Motor neuron (in vitro differentiated cells): ENCODE measurements at places on chromosomes 1 and 21.
A peak's percentile ranks its signal among the peaks of the same experiment; 100 is the strongest.

DNA sequence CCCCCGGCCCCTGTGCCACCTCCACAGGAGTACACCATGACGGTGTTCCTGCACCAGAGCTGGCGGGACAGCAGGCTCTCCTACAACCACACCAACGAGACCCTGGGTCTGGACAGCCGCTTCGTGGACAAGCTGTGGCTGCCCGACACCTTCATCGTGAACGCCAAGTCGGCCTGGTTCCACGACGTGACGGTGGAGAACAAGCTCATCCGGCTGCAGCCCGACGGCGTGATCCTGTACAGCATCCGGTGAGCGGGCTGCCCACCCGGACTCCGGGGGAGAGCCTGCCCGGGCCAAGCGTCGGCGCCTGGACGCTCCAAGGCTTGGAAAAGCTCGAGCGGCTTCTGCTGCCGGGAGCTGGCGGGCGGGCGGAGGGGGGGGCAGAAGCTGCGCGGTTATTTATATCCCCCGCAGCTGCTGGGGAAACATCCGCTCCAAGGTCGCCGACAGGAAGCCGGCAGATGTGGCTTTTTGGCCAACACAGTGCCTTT is 6.4 kb downstream of the GABRD start:
- ATAC-seq, result no peak

DNA sequence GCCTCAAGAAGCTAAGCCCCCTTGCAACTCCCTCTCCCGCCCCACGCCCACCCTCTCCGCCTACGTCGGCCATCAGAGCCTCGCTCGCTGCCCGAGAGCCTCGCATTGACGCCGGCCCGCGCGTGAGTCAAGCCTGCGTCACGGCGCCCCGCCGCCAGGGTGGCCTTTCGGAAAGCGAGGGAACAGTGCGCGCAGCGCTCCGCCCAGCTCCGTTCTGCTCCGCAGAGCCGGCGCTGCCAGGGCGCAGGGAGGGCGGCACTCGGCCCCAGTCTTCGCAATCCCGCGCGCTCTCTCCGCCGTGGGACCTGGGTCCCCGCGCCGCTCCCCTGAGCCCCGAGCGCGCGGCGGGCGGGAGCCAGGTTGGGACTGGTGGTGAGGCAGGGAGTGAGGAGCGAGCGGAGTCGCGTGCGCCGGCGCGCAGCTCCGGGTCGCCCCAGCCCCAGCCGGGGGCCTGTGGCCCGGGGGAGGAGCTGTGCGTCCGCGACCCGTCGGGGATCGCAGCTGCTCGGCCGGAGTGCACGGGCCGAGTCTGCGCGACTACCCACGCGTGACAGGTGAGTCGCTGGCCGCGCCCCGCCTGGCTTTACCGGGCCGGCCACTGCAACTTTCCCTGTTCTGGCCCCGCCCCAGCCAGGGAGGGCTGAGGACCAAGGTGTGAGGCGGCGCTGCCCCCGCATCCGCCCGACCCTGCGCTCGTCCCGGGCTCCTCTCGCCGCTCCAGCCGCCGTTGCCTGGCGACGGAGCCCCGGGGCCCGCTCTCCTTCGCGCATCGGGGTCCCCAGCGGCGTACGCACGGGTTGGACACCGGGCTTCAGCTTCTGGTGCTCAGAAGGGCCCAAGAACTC is at the start of gene SLC6A17:
SLC6A17 (plus strand) TSS at position 165 of the 845 bp plus-strand sequence. CDS start 16,436 bp downstream, outside the sequence.
- peak; percentile 93 for ATAC-seq

DNA sequence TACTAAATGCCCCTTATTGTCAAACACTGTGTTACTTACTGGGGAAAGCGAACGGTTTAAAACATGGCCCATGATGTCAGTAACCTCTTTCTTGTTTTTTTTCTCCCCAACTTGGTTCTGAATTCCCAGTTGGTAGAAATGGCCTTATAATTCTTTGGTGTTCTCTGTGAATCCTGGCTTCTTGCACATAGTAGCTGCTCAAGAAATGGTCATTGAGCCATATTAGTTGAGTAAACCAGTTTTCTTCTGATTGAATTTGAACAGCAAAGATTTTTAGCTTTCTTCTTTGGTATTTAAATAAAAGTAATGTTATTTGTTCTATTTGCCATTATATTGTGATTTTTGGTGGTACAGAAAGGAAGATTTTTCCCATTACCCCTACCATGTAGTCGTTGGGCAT is 87.3 kb downstream of the NFIA start:
- no peak for ATAC-seq

GRCh38 chr1:206075786-206076755 is 23.1 kb downstream of the RHEX start:
- ATAC-seq, result no peak

DNA sequence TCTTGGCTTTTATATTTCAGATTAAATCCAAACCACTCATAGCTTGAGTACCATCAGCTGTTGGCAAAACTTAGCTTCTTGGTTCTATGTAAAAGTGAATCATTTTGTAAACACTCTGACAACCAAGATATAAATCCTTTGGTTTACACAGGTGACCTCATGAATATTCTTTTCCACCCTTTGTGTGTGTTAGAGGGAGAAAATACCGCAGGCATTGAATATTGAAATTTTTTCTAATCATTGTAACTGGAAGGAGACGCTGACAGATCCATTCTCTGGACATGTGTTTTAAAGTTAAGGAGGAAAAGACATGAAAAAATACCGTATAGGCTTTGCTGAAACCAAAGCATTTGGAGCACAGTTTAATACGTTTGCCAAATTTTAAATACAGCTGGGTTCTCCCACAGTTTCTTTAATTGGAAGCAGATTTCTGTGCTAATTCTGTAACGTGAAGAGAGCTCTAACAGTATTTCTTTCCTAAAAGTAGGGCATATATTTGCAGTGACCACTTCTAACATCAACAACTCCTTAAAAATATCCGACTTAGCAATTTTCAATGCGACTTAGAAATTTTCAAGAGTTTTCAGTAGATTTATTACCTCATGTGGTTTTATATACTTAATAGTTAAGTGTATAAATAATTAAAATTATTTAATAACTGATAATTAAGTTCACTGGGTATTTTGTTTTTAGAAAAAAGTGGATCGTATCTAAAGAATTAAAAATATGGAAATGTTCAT is 388.2 kb downstream of the USP25 start:
- ATAC-seq, result peak; percentile 63

- no peak for ATAC-seq
Measured at GRCh38 chr1:114289306-114289705, 135.6 kb upstream of the SYT6 start.

- no peak for ATAC-seq
Measured at GRCh38 chr1:235105051-235106043, 23.3 kb downstream of the TOMM20 start.

- ATAC-seq, result no peak
Measured at GRCh38 chr1:38151399-38151798, 104.8 kb upstream of the POU3F1 start.

DNA sequence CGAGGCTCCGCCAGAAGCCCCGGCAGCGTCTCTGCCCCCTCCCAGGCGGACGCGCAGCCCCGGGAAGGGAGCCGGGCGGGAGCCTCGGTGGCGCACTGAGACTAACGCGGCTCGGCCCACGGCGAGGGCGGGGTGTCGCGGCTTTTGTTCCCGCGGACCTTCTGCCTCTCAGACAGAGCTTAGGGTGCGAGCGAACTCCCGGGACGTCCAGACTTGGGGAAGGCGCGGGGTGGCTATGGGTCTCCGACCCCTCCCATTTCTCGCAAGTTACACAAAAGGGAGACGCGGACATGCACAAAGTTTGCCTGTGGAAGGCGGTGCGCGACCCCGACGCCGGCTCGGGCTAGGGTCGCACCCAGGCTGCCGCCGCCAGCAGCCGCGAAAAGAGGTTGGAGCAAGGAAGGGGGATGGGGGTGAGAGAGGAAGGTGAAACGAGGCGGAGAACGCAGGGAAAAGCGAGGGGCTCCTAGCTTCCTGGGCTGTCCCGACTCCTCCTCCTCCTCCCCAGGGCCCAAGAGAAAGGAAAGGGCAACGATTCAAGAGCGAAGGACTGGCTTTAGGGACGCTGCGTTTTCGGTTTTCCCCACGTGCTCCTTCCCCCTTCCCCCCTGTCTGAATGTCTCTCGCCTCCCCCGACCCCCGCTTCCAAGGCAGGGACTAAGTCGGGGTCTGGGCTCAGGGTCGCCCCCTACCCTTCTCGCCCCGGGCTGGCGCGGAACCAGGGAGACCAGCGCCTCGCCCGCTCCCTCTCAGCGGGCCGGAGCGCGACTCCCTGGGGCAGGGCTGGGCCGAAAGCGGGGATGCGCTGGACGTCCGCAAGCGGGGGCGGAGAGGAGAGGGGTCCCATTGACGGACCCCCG is 729 bp downstream of the APP start:
- peak; percentile 67 for ATAC-seq

DNA sequence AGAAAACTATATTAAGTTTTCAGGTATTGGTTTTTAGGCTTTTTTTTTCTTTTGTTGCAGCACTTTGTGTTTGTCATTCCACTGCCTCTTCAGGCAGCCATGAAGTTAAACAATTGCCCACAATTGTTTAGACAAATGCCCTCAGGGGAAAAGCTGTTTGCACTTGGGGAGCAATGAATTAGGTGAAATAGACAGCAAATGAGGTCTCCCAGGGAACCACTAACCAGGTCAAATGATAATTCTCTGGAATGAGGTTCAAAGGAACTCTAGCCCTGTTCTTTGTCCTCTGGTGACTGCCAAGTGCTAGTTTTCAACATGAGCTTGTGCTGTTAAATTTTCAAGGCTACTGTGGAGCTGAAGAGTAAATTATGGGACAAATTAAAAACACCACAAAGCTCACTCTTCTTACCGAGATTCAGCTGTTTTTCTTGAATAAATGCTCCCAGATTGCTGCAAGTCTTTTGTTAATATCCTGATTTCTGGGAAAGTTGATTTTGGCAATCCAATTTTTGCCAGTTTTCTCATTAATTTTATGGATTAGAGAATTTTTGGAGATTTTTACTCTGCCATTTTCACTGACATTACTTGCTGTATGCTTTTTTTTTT is 15.1 kb upstream of the MAB21L3 start:
- no peak for ATAC-seq

DNA sequence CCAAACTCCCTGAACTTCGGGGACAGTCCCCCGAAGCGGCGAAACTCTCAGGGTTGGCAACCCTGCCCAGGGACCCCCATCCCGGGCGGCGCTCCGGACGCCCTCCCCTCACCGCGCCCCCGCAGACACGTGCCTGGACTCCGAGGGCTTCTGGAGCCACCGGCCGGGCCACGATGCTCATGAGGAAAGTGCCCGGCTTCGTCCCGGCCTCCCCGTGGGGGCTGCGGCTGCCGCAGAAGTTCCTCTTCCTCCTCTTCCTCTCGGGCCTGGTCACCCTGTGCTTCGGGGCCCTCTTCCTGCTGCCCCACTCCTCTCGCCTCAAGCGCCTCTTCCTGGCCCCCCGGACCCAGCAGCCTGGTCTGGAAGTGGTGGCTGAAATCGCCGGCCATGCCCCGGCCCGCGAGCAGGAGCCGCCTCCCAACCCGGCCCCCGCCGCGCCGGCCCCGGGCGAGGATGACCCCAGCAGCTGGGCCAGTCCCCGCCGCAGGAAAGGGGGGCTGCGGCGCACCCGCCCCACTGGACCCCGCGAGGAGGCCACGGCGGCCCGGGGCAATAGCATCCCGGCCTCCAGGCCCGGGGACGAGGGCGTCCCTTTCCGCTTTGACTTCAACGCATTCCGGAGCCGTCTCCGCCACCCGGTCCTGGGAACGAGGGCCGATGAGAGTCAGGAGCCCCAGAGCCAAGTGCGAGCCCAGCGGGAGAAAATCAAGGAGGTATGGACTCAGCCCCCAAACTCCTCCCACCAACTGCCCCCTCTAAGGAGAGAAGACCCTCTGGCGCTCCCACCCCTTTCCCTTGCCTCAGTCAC is 1.2 kb downstream of the MAN1C1 start:
- ATAC-seq, result no peak

- ATAC-seq, result no peak
Measured at GRCh38 chr1:39872698-39873097, 10.6 kb downstream of the TRIT1 start.

GRCh38 chr1:38489844-38490270 is 369.7 kb downstream of the RRAGC start:
- ATAC-seq, result peak; percentile 63

DNA sequence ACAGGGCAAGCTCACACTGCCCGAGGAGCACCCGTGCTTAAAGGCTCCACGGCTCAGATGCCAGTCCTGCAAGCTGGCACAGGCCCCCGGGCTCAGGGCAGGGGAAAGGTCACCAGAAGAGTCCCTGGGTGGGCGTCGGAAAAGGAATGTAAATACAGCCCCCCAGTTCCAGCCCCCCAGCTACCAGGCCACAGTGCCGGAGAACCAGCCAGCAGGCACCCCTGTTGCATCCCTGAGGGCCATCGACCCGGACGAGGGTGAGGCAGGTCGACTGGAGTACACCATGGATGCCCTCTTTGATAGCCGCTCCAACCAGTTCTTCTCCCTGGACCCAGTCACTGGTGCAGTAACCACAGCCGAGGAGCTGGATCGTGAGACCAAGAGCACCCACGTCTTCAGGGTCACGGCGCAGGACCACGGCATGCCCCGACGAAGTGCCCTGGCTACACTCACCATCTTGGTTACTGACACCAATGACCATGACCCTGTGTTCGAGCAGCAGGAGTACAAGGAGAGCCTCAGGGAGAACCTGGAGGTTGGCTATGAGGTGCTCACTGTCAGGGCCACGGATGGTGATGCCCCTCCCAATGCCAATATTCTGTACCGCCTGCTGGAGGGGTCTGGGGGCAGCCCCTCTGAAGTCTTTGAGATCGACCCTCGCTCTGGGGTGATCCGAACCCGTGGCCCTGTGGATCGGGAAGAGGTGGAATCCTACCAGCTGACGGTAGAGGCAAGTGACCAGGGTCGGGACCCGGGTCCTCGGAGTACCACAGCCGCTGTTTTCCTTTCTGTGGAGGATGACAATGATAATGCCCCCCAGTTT is 1.3 kb downstream of the CELSR2 start:
- ATAC-seq, result no peak

DNA sequence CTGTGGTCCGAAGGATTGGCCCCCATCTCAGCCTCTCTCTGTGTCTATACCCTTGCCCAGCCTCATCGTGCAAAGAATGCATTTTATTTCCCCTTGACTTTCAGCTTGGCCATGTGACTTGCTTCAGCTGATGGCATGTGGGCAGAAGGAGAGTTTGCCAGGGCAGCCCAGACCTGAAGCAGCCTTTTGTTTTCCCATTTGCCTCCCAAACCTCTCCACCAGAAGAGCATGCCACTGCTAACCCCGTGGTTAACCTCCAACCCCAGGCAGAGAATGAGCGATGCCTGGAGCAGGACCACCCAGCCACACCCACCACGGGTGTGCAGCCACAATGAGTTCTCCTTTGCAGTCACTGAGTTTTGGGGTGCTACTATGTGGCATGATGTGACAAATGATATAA is 136.4 kb downstream of the SETD4 start:
- ATAC-seq, result no peak

DNA sequence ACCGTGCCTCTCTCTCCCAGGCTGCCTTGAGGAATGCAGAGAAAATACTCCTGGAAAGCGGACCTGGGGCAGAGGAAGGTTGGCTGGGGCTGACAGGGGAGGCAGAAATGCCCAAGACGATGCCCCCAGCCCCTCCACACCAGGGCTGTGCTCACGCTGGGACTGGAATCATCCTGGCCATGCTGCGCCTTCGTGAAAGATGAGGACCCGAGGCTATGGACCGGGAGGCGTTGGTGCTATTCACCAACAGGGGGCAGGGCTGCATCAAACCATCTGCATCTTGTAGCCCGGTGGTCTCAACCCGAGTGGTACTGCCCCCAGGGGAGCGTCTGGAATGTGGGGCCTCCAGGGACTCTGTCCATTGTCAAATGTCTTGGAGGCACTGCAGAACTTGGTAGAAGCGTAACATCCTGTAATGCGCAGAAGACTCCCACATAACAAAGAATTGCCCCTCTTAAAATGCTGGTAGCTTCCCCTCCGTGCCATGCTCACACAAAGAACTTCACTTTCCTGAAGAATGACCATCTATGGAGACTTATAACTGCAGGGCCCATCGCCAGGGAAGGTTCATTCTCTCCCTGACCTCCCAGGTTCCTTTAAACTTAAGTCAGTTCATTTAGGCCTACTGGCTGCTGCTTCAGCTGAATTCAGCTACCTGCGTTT is 251.2 kb downstream of the RRAGC start:
- ATAC-seq, result peak; percentile 82

GRCh38 chr1:16989676-16990391 is 9.4 kb upstream of the MFAP2 start:
- no peak for ATAC-seq
